Liver (tissue), 10 donors: ENCODE measurements at places on chromosomes 11 and 22. TPM values are rescaled to one million over a fixed set of nuclear protein-coding genes. Genes with fewer than 3 reads are reported as not detected.

CELSR1 gene
- 0.37 TPM for total RNA-seq

LRRC32 gene
- total RNA-seq: 5.4 TPM

LMNTD2 gene
- total RNA-seq: 2.9 TPM

PKP3 gene
- 0.25 TPM for total RNA-seq

SOX6 gene
- total RNA-seq: 111 TPM

PVALB gene
- 0.56 TPM for total RNA-seq

A4GALT gene
- 8.2 TPM for total RNA-seq

EIF3F gene
- total RNA-seq: 68.4 TPM

BIK gene
- not detected for total RNA-seq

FGF3 gene
- total RNA-seq: not detected

CCDC81 gene
- total RNA-seq: 0.67 TPM

FIBIN gene
- total RNA-seq: 2.3 TPM

CCDC15 gene
- 3.5 TPM for total RNA-seq
